Activated T-cell treated with anti-CD3 and anti-CD28 coated beads for 1 hour (primary cell): ENCODE measurements at places on chromosomes 6 and 20.
A peak's percentile ranks its signal among the peaks of the same experiment; 100 is the strongest.

DNA sequence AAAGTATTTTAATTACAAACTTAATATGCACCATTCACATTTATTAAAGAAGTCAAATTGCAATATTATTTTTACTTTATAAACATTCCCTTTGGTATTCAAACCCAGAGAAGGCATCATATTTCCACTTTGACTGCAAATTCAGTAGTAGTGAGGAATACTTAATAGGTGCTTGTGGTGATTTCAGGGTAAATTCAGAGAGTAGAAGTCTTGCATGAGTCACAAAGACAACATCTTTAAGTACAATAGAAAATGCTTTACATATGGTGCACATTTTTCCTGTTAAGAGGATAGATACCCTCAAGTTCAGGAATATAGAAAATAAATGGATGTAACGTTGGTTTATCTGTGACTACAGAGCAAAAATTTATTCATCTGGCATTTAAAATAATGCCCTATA, 390.2 kb downstream of the TENT5A start:
- no peak for DNase-seq

DNA sequence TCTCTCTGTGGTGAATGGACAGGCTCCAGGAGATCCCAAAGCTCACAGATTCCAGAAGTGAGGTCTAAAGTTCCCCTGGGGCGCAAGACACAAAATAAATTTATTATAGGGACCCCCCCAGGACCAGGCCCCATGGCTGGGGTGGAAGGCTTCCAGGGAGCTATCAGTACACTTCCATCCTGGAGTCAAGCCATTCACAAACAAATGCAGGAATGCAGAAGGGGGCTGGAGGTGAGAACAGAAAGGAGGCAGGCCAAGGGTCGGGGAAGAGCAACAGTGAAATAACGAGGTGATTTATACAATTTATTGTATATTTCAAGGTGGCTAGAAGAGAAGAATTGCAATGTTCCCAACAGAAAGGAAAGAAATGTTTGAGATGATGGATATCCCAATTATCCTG, 126.9 kb downstream of the LY86 start:
- no peak for DNase-seq

GRCh38 chr6:87656857-87657256, 45.2 kb downstream of the AKIRIN2 start:
- no peak for DNase-seq

DNA sequence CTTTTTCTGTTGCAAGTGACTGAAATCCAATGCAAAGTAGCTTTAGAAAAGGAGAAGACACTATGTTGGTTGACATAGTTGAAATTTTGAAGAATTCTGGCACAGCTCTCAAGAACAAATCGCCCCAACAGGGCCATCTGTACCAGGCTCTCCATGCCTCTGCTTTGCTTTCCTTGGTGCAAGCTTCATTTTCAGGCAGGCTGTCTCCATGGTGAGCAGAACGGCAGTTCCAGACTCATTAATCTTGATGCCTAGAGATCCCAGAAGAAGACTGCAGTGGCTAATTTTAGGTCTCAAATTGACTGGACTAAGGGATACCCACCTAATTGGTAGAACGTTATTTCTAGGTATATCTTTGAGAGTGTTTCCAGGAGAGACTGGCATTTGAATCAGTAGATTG, 950.7 kb upstream of the FLRT3 start:
- no peak for DNase-seq

- DNase-seq, result peak; percentile 3
Measured at GRCh38 chr6:119347466-119348095, 2.0 kb downstream of the MAN1A1 start.

DNA sequence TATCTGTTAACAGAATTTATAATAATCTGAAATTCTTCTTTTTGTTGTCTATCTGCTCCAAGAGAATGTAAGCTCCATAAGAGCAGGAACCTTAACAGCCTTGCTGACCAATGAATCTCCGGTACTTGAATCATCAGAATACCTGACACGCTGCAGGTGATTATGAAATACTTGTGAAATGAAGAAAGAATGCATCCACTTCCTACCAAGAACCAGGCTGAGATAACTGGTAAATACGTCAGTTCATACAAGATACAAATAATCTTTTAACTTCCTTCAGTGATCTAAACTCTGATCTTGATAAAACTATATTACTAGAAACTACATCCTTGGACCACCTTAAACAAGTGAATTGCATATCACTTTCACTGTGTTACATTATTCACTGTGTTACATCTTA, 116.2 kb downstream of the MAP3K5 start:
- no peak for DNase-seq

- no peak for DNase-seq
Measured at GRCh38 chr6:120608826-120609225, 725.5 kb downstream of the TBC1D32 start.

- DNase-seq, result no peak
Measured at GRCh38 chr20:38727607-38728190, 3.4 kb downstream of the SLC32A1 start.

DNA sequence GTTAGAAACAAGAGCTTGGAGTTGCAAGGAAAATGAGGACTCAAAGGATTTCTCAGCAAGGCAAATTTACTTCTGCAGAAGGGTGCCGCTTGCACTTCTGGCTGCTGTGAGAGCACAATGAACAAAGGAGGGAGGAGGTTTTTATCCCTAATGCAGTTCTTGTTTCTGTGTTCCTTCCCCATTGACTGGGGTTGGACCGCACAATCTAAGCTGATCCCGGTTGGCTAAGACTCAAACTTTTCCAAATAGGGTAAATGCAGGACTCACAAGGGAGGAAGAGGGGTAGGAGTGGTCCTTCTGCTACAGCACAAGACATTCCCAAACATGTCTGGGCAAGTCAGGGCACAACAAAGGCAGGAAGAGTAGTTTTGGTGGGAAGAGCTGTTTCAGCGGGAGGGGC, 249.6 kb upstream of the MOCS1 start:
- DNase-seq, result no peak

GRCh38 chr20:37095599-37096414, at the start of gene RBL1:
Gene RBL1, minus strand, starts transcription at chr20:37095997. Its CDS starts 69 bp downstream, at chr20:37095928.
- peak; percentile 77 for DNase-seq

DNA sequence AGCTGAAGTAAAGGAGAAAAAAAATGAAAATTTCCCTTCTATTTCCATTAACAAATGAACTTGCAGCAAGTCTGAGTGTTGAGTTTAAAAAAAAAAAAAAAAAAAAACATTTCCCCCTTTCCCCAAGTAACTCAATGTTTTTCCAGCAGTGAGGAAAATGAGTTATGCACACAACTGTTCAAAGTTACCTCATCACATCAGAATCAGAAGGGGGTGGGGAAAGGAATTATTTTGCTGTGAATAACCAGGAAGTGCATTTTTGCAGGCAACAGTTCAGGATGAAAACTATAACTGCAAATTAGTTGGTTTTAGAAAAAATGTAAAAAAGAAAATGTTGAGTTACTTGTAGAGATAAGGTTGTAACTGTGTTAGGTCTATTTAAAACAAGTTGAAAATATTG, 568.9 kb upstream of the CITED2 start:
- no peak for DNase-seq

DNA sequence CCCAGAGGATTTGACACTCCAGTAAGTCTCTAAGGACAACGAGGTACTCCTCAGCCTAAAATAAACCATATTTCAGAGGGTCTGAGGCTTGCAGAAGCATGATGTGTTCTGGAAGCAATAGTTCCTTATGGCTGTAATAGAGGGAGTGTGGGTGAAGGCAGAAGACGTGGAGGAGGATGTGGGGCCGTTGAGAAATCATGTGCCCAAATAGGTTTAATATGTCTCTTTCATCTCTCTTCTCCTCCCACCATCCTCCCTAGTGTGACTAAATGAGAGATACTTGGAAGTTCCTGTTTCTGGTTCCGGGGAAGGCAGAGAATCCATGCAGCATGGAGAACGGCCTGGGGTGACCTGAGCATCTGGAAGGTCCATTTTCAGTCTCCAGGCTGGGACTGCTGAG, 174.0 kb upstream of the RSPO3 start:
- no peak for DNase-seq

DNA sequence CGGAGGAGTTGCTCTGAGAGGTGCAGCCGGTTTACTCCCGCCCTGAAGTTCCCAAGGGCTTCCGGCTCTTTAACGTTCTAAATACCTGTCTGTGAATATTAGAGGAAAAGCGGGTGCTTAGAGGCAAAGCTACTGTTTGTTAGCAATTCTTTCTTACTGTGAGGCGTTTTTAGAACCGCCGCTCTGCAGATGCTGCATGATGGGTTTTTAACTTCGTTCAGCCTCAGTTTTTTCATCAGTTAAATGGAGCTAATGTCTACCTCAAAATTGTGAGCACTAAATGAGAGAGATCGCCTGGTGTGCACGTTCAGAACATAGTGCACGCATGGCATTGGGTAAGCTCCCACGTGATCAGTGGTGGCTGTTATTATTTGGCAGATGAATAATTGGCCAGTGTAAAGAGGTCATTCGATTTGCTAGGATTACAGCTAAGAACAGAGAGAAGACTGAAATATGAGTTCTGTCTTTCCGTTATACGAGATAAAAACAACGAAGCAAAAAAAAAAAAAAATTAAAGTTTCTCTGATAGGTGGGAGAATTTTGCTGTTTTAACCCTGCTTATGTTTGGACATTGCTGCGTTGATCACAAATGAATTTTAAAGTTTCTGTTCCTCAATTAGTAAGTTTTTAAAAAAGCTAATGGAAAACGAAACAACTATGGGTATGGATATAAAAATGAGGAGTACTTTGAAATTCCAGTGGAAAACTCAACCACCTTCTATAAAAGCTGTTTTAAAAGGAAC, 660 bp upstream of the TFB1M start:
- peak; percentile 7 for DNase-seq

DNA sequence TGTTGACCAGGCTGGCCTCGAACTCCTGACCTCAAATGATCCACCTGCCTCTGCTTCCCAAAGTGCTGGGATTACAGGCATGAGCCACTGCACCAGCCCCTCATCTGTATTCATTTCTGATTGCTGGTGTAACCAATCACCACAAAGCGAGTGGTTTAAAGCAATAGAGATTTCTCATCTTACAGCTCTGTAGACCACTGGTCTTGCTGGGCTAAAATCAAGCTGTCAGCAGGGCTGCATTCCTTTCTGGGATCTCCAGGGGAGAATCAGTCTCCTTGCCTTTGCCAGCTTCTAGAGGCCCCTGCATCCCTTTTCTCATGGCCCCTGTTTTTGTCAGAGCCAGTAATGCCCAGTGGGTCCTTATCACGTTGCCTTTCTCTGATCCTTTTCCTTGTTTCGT, 49.9 kb upstream of the PMEPA1 start:
- DNase-seq, result no peak

DNA sequence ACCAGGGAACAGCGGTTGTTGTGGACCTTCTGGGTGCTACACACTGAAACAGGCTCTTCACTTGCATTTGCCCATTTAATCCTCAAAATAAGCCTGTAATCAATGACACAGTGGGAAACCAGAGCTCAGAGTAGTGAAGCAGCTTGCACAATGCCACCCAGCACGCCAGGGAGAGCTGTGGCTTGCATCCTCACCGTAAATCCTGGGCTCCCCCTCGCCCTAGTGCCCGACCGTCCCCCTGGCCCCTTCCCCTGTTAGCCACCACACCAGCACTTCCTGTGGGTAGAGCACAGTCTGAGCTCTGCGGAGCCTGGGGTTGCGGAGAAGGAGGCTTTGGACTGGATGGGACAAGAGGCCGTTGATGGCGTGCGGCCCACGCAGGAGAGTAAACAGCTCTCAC, 14.5 kb downstream of the VSTM2L start:
- no peak for DNase-seq

DNA sequence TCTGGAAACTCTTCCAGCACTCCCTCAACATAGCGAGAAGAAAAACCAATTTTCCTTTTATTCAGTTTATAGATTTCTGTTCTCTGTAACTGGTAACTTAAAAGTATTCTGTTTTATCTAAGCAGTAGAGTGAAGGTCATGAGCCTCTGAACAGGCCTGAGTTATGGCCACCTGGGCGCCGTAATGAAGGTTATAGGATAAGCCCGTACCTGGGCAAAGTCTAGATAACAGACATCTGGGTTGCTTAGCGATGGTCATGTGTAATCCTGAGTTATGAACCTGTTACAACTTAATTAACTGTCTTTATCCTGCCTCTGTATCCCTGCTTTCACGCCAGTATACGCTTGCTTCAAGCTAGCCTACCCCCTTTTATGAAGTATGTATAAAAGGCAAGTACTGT, 13.0 kb upstream of the FAM217A start:
- DNase-seq, result no peak

- no peak for DNase-seq
Measured at GRCh38 chr6:9783567-9783966, 631.3 kb downstream of the TFAP2A start.

DNA sequence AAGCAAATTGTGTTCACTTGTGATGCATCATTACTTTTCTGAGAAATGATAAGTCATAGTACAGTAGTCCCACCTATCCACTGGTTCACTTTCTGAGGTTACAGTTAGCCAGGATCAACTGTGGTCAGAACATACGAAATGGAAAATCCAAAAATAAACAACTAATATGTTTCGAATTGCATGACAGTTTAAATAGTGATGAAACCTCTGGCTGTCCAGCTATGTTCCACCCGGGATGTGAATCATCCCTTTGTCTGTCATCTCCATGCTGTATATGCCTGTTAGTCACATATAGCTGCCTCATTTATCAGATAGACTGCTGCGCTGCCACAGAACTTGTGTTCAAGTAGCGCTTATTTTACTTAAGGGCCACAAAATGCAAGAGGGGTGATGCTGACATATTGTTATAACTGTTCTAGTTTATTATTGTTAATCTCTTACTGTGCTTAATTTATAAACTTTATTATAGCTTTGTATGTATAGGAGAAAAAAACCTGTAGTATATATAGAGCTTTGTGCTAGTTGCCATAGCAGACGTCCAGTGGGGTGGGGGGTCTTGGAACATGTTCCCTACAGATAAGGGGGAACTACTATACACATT, 29.2 kb downstream of the AFDN start:
- DNase-seq, result no peak

- DNase-seq, result no peak
Measured at GRCh38 chr6:138538390-138539031, 39.2 kb upstream of the NHSL1 start.

GRCh38 chr20:36808317-36809257, 35.0 kb upstream of the DSN1 start:
- DNase-seq, result peak; percentile 66

- DNase-seq, result no peak
Measured at GRCh38 chr6:169527306-169527705, 174.5 kb downstream of the WDR27 start.

DNA sequence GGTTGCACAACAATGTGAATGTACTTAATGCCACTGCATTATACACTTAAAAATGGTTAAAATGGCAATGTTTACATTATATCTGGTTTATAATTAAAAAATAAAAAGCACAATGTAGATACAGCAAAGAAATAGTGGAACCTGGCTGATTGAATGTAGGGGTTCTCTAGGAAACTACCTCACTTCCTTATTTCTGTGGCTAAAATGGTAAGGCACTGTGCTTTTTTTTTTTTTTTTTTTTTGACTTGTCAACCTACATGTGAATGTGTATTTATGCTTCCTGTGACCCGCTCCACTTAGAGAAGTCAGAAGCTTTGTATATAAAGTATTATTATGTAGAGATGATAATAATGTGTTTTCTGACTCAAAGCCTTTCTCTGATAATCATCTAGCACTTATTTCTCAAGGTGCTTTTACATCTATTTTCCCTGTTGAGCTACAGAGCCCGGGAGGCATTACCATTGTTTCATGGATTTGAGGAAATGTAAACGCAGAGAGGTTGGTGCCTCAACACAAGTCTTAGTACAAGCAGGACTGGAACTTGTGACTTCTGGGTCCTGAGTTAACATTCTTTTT, 55.0 kb downstream of the SOX4 start:
- DNase-seq, result no peak

- DNase-seq, result no peak
Measured at GRCh38 chr6:28709478-28710349, 184.0 kb downstream of the GPX5 start.
